ENCODE measurements at places on chromosomes 2 and 18. TPM values are rescaled to one million over a fixed set of nuclear protein-coding genes. Genes with fewer than 3 reads are reported as not detected.

Gene PMAIP1
- 41.5 TPM for total RNA-seq

GRCh38 chr18:74517236-74517630, 17.1 kb upstream of the CNDP1 start:
- H3K4me3 ChIP-seq, result no peak overlapping the region
- no peak overlapping the region for H3K27ac ChIP-seq
- no peak for DNase-seq
- no peaks in the 10 kb centered on the region for H3K4me1 ChIP-seq

DNA sequence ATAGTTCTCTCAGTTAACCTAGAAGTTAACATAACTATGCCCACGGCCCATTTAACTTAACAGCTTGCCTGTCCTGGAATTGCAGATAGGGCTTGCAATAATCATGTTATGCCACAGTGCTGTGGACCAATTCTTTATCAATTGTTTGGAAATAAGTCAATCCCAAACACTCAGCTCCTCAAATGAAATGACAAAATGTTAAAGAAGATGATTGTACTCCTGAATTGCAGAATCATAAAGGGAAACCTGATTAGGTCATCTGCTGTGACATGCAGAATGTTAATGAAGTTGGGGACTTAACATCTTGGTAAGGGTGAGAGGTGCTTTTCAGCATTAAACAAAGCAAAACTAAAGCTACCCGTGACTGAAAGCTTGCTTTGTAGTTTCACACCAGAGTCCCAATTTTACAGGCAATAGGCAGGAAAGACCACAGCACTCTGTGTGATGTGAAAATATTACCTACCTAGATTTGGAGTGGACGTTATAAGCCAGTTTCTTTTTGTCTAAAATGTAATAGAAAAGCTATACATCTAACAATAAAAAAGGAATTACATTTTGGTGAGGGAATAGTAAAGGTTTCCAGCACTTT, 364.0 kb downstream of the GPD2 start:
- H3K27ac ChIP-seq, result no peak overlapping the region
- no peaks in the 10 kb centered on the region for H3K27me3 ChIP-seq
- no peak overlapping the region for H3K4me3 ChIP-seq
- no peak for DNase-seq
- no peaks in the 10 kb centered on the region for H3K36me3 ChIP-seq
- no peaks in the 10 kb centered on the region for H3K4me1 ChIP-seq

GRCh38 chr2:235868224-235868623, 300.0 kb downstream of the GBX2 start:
- no peak overlapping the region for H3K4me3 ChIP-seq
- H3K36me3 ChIP-seq, result no peaks in the 10 kb centered on the region
- no peak for DNase-seq
- H3K27me3 ChIP-seq, result no peaks in the 10 kb centered on the region
- no peaks in the 10 kb centered on the region for H3K4me1 ChIP-seq

DNA sequence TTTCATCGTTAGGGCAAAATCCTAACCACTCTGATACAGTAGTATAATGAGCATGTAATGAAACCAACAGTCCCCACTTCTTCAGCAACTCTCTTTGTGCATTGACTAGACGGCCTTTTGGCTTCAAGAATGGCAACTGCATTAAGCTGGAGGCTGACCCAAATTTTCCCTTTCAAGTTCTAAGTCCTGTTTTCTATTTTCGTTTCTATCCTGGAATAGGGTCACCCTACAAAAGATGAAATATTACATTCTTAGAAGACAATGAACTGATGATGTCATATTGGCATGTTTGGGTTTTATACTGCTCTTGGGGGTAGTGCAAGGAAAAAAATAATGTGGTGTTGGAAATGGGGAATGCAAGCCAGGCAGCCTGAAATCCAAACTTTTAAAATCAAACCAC, 254.4 kb downstream of the ETAA1 start:
- H3K4me3 ChIP-seq, result no peak overlapping the region
- no peak for DNase-seq
- no peak overlapping the region for H3K27ac ChIP-seq

DNA sequence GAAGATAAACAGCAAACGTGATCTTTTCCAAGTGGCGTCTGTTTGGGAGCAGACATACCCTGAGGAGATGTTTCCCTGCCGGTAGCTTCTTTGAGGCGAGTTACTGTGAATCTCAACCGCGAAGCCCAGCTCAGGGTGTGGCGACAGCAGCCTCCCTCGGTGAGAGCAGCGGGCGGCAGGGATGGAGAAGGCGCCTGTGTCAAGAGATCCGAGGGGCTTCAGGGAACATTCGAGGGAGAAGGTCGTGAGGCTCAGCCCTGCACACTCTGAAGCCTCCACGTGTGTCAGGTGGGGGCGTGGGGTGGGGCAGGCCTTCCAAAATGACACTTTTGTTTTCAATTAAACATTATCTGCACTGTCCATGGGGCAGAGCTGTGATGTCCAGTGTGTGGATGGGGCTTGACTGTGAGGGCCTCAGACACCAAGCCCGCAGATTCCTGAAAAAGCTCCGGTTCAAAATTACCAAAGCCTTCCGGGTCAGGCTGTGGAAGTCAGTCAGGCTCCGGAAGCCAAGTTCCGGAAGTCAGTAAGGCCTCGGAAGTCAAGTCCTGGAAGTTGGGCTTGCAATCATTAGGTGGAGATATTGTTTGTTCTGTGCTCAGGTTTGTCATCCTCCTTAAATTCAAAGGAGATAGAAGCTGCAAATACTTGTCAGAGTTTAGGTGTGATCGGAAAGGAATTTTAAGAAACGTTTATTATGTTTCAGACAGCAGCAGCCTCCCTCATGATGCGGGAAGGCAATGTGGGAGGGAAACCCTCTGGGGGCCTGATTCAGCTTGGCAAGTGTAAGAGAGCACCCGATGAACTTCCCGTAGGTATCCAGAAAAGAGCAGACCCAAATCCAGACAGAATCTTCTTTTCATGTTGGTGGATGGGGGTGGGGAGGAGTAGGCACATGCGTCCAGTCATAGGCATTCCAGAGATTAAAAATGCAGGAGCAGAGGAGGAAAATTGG, 20.7 kb downstream of the SMIM21 start:
- peaks cover 16% of the 10 kb centered on the region for H3K27me3 ChIP-seq
- peaks cover 38% of the 10 kb centered on the region for H3K4me1 ChIP-seq
- H3K36me3 ChIP-seq, result no peaks in the 10 kb centered on the region
- no peak for DNase-seq
- H3K27ac ChIP-seq, result no peak overlapping the region

Gene CYP27C1
- total RNA-seq, result 0.36 TPM

- no peaks in the 10 kb centered on the region for H3K36me3 ChIP-seq
- H3K27me3 ChIP-seq, result peaks cover 70% of the 10 kb centered on the region
- no peak for DNase-seq
- H3K4me1 ChIP-seq, result no peaks in the 10 kb centered on the region
- H3K4me3 ChIP-seq, result no peak overlapping the region
- no peak overlapping the region for H3K27ac ChIP-seq
Measured at GRCh38 chr2:126935774-126936173, 37.1 kb downstream of the TEX51 start.

DNA sequence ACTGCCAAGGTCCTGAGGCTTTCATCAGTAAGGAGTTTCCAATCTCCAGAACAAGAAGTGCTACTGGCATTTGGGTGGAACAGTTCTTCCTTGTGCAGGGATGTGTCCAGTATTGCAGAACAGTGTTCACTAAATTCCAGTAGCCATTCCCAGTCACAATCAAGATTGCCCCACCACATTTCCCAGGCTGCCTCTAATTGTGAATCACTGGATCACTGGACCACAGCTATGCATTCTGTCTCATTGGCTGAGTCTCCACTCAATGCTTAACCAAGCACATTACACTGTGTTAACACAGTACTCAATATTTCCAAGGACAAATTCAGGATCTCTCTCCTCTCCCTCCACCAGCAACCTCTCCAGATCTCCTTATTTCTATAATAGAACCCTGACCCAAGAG, 160.2 kb upstream of the CCDC150 start:
- no peak overlapping the region for H3K4me3 ChIP-seq
- no peak for DNase-seq
- no peaks in the 10 kb centered on the region for H3K4me1 ChIP-seq

GRCh38 chr2:199962203-199962602, 6.8 kb downstream of the MAIP1 start:
- no peak overlapping the region for H3K27ac ChIP-seq
- no peaks in the 10 kb centered on the region for H3K27me3 ChIP-seq
- no peak overlapping the region for H3K4me3 ChIP-seq

DNA sequence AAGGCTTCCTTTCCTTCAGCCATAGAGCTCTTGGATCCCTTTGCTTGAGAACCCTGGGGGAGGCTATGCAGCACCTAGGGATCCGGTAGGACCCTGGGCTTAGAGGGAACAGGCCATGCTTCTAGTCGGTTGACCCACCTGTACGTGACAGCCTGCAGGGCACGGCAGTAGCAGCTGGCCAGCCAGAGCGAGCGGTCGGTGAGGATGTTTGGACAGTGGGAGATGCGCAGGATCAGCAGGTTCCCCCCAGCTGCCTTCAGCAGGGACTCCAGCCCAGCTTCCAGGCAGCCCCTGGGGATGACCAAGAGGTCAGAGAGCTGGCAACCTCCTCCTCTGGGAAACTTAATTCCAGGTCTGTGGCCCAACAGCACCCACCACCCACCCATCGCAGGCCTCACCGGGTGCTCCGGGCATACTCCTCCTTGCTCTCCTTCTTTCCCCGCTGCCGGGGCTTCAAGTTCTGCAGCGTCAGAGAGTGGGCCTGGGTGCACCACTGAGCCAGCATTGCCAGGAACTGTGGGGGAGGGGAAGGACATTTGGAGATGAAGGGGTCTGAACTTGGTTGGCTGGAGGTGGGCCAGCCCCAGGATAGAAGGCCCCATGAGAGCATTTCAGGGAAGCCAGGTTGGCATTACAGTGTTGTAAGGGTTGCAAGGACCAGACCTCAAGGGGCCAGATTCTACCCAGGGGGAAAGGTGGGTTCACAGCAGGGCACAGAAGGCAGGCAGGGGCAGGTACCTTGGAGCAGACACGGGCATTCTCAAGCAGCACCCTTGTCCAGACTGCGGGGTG, 20.5 kb downstream of the FBXO41 start:
- H3K27me3 ChIP-seq, result no peaks in the 10 kb centered on the region
- no peak overlapping the region for H3K27ac ChIP-seq
- H3K4me3 ChIP-seq, result no peak overlapping the region
